ENCODE measurements at places on chromosomes 2 and 18.

- DNase-seq, result no peak
These were observed 62.5 kb downstream of the CERS6 start for GRCh38 chr2:168518555-168519066.

- no peak for DNase-seq
These were observed 144.4 kb downstream of the PTPRM start for GRCh38 chr18:7711495-7711894.

DNA sequence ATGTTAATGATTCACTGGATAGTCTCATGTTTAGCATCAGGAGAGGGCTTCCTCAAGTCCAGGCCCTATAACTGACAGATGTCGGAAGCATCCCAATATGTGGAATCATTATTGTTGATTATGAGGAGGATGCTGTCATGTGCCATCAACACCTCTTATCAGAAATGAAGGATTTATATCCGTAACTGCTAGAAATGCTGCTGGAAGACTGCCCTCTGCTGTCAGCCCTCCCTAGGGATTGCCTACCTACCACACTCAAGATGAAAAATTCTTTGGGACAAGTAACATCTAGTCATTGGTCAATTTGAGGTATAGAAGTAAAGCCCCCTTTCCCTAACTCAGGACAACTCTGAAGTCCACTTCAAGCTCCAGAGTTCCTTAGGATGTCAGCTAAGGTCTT lies 1166.5 kb upstream of the NXPH2 start:
- no peak for DNase-seq

GRCh38 chr2:45874344-45874743 lies 222.9 kb downstream of the PRKCE start:
- DNase-seq, result no peak

- no peak for DNase-seq
These were observed 4.8 kb upstream of the SLC38A11 start for GRCh38 chr2:164960159-164960558.

DNA sequence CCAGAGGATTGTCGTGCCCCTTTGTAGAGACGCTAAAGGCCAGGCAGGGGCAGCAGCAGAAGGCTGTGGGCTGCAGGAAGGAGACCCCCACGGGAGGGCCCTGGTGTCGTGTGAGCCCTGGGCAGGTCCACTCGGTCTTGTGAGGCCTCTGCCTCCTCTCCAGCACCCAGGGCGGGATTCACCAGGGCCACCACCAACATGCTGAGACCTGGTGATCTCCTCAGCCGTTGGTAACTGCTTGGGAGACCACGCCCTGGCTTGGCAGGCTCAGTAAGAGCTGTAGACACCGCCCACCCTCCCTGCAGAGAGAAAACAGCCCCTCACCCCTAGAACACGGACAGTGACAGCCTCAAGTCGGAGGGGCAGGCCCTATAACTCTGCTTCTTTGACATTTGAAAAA lies 21.1 kb downstream of the MBP start:
- no peak for DNase-seq

GRCh38 chr18:21112140-21112473 lies 494 bp upstream of the ROCK1 start:
- DNase-seq, result no peak

DNA sequence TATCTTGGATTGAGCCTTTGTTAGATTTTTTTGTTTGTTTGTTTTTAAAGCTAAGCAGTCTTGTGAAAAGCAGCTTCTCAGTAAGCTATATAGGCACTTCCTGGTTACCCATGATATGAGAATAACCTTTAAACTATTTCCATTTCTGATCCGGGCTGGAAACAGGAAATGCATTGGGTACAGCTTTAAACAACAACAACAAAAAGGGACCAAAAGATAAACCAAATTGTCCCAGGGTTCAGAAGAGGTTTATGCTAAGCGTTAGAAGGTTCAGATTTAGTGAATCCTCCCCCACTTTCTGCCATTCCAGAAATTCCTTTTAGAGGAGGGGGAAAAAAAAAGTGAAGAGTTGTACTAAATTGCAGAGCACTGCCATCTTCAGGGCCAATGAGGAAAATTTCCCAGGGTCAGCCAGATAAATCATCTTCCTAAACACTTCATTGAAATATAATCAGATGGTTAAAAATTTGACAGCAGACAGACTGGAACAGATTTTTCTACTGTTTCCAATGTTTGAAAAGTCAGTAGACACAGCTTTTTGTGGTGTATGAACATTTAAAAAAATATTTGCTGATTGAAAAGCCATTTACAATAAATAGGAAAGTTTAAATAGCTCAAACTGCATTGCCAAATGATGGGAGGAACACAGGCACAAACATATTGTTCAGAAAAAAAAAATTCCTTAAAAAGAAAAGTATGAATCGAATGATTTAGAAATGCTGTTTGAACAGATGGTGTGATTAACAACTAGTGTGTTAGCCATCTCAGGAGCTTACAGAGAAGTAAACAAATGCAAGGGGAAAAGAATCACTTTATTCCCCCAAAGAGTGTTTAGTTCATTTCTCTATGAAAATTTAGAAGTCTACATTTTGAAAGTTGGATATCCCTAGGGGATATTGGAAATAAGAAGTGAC lies 189.9 kb upstream of the TANK start:
- DNase-seq, result no peak

DNA sequence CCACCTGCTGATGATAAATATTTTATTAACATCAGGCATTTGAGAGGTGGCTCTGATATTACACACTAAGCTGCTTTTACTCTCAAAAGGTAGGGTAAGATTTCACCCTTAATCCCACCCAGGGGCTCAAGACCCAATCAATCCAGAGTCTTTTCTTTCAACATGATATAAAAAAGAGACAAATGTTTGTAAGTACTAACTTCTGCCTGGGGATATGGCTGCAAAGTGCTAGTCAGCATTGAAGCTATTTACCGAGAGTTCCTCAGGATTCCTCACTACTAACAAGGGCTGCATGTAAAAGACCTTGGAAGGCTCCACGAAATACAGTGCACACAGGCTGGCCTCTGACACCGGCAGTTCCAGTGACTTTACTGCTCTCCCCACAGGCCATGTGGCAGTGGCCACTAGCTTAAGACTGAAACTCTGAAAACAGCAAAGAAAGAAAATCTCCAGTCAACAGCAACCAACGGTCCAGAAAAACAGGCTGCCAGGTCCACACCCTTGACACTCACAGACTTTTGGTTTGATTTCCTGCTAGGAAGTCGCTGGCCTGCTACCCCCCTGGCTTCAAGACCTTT lies 11.2 kb downstream of the MREG start:
- no peak for DNase-seq

GRCh38 chr18:65704046-65704445 lies 46.8 kb upstream of the CDH7 start:
- no peak for DNase-seq

GRCh38 chr2:131077182-131077846 lies 15.9 kb downstream of the FAM168B start:
- no peak for DNase-seq

GRCh38 chr2:56449002-56449431 lies 265.2 kb downstream of the CCDC85A start:
- DNase-seq, result no peak

DNA sequence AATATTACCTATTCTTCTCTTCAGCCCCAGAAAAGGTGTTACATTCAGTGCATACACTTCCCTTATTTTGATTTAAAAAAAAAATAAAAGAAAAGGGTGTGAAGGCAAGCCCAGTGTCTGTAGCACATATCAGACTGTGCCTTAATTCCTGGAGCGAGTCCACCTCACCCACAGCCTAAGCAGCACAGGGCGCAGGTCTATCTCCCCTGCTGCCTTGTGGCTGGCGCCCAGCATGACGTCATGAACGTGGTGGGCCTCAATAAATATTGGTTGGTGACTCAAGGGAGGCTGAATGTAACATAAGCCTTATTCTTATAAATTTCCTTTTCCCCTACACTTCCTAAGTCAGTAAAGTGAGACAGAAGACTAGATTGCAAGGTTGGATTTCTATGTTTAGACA lies 26.4 kb downstream of the ST3GAL5 start:
- no peak for DNase-seq

GRCh38 chr2:45332094-45332493 lies 279.0 kb downstream of the SRBD1 start:
- DNase-seq, result no peak

- DNase-seq, result no peak
These were observed 849.4 kb downstream of the LRRTM4 start for GRCh38 chr2:76672798-76673197.

DNA sequence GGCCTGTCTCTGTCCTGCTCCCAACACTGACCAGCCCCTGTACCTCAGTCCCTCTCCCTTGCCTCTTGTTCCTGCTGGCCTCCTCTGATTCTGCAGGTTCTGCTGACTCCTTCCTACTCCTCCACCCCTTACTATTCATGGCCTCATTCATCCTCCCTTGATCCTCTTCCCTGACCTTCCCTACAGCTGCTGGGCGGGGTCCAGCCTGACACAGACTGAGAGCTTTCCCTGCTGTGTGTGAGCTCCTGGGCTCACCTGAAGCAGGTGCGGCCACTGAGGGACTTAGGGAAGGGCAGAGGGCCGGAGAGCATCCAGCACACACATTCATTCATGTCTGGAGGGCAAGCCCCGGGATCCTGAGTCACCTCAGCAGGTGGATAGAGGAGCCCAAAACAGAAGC lies 185.6 kb downstream of the CTIF start:
- no peak for DNase-seq

- peak; percentile 10 for DNase-seq
These were observed 3.2 kb upstream of the CYP26B1 start for GRCh38 chr2:72150861-72151356.

DNA sequence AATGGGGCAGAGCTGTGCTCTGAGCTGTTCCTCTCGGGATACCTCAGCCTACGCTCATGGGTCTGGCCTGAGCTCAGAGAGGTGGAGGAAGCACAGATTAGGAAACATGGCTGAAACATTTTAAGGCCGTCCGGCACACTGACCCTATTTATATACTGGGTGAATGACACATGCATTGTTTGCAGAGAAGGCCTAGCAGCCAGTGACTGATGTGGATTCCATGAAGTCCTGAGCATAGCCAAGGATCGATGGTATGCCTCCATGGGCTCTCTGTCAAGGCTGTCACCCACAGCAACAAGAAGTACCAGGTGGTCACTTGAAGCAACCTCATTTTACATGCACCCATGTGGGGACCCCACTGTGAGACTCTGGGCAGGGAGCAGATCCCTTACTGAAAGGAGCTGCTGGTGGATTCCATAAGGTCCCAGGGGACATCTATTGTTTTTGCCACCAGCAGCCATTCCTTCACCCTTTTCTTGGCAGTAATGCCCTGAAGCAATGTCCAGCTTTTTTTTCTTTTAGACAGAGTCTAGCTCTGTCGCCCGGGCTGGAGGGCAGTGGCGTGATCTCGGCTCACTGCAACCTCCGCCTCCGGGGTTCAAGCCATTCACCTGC lies 8.4 kb downstream of the PTMA start:
- no peak for DNase-seq

DNA sequence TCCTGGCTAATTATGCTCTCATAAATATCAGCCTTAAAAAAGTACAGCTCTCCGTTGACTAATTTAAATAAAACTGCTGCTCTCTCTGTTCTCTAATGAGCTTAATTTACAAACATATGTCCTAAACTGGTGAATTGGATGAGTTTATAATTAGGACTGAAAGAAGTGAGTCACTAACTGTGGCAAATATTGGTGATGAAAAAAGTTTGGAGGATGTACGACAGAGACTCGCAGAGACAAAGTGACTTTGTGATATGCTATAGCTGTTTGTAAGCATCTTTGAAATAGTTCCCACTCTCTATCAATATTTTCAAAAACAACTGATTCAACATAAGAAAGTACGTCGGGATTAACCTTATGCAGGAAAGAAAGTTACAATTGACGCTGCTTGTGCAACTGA lies 138.9 kb upstream of the TMEFF2 start:
- DNase-seq, result no peak

DNA sequence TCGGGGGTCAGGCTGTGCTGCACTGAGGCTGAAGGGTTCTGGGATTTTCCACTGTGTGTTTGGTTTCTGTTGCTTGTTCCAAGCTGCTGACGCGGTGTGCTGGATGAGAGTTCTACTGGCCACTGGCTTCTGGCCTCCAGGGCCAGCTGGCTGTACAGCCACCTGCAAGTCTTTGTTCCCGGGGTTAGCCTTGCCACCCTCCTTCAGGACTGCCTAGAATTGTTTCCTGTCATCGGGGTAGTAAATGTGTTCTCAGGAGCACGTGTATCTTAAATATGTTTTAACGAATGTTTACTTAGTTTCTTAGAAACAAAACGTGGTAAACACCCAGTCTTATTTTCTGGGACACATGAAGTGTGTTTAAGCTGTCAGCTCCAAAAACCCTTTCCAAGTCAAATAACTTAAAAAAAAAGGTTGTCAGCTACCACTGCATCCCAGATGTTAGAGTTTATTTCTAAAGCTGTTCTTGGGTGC lies 231.2 kb downstream of the AGAP1 start:
- DNase-seq, result peak; percentile 53

- DNase-seq, result no peak
These were observed 20.1 kb downstream of the DSEL start for GRCh38 chr18:67496469-67496868.

GRCh38 chr2:133490411-133490980 lies 77.8 kb downstream of the NCKAP5 start:
- no peak for DNase-seq

DNA sequence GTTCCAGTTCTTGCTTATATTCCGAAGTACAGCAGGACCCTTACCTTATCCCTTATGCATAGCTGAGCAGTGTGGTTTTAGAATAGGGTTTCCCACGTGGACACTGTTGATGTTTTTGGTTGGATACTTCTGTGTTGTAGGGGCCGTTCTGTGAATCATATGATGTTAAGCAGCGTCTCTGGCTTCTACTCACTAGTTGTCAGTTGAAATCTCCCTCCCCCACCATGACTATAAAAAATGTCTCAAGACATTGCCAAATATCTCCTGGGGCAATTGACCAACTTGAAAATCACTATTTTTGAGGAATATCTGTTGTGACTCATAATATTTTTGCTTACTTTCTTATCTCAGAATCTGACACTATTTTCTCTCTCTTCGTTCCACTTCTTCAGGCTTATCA lies 713.7 kb downstream of the TSN start:
- DNase-seq, result no peak

DNA sequence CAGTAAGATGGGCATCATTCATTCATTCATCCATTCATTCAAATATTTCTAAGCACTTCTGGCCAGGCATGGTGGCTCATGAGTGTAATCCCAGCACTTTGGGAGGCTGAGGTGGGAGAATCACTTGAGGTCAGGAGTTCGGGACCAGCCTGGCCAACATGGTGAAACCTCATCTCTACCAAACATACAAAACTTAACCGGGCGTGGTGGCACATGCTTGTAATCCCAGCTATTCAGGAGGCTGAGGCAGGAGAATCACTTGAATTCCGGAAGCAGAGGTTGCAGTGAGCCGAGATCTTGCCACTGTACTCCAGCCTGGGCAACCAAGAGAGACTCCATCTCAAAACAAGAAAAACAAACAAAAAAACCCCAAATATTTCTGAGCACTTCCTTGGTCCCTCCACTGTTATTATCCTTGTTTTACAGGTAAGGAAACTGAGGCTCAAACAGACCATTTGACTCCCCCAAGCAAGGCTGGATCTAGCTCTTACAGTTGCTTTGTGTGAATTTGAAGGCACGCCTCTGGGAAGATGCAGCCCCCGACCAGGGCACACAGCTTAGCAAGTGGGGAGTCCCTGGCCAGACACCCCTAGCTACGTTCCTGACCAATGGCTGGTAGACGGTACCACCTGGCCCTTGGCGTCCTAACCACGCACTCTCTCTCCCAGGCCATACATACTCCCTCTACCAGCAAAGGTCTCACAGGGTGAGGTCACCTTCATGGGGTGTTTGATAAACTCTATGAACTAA lies 50.6 kb upstream of the ODC1 start:
- no peak for DNase-seq

Data from ovary (tissue), 10 donors.